ENCODE measurements at places on chromosomes 1 and 21.

DNA sequence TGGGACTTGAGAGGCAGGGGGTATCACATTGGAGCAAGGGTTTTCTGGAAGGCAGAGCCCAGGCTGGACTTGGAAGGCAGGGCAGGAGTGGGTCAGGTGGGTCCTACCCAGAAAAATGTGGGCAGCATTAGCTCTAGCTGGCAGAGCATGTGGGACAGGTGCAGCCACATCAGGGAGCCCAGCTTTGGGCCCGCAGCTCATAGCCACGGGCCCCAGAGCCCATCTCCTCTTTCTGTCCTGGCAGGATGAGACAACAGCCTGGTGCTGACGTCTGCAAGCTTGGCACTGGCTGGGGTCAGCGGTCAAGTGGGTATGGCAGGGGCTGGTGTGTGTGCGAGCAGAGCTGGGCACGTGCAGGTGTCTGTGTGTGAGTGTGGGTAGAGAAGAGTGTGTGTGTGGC, 154.7 kb downstream of the GRIK3 start:
- no peak for DNase-seq

- DNase-seq, result no peak
Observed at GRCh38 chr1:19122668-19123067, 87.4 kb downstream of the UBR4 start.

DNA sequence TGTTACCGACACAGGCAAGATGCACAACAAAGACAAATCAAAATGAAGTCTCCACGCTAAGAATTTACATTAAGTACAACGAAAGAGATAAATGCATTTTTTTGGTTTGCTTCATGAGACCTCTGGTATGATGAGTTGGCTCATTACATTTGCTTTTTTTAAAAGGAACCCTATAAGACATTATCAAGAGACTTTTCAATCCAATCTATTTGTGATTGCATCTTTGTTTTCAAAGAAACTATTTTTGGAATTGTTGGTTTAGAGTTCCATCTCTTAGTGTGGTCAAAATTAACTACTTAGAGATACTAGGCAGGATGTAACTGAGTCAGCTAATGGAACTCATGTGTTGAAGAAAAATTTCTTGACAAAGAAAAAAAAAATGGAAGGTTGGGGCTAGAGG, 200.1 kb downstream of the ZC3H11B start:
- no peak for DNase-seq

- DNase-seq, result no peak
Observed at GRCh38 chr1:70930062-70930461, 117.6 kb downstream of the PTGER3 start.

DNA sequence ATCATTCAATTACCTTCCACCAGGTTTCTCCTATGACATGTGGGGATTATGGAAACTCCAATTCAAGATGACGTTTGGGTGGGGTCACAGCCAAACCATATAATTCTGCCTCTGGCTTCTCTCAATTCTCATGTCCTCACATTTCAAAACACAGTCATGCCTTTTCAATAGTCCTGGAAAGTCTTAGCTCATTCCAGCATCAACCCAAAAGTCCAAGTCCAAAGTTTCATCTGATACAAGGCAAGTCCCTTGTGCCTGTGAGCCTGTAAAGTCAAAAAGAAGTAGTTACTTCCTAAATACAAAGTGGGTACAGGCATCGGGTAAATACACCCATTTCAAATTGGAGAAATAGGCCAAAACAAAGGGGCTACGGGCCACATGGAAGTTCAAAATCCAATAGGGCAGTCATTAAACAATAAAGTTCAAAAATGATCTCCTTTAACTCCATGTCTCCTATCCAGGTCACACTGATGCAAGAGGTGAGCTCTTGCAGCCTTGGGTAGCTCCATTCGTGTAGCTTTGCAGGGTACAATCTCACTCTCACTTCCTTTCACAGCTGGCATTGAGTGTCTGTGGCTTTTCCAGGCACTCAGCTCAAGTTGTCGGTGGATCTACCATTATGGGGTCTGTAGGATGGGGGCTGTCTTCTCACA, 112.9 kb downstream of the FCRL5 start:
- no peak for DNase-seq

DNA sequence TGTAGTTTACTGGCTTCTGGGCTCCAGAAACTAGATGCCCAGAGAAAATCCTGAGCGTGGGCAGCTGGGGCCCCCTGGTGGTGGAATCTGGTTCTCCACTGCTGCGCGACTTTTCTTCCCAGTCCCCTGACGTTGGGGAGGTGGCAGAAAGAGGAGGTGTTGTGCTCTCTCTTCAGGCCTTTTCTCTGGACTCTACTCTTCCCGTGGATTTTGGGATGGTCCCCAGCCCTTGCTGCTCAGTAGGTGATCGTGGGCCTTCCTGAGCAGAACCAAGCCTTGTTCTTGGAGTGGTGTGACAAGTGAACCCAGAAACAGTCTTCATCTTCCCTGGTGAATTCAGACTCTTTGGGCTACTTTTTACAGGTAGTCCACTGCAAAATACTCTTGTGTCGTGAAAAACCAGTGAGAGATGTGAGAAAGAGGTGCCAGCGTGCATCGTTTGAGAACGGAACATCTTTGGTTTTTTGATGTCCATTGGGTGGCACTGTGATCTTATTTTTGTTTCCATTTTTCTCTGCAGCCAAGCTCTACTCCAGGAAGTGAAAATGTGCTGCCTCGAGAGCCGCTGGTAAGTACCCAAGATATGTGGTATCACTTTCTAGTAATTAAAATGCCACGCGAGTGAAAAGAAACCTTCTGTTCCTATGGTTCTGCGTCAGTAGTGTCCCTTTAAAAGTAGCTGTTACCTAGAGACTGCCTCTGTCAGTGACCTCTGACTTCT, 20.2 kb downstream of the PEX14 start:
- peak; percentile 80 for DNase-seq

DNA sequence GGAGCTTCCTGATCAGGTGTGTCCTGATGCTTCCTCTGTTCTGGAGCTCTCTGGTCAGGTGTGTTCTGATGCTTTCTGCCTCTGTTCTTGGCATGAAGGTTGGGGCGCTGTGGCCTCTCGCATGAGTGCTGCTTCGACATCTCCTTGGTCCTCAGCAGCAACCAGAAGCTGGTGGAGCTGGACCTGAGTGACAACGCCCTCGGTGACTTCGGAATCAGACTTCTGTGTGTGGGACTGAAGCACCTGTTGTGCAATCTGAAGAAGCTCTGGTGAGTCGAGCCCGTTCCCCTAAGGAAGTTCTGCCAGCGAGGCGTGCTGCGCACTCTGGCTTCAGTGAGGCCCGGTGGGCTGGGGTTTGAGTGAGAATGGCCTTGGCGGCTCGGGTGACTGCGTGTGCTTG, 18.0 kb downstream of the NLRP3 start:
- no peak for DNase-seq

DNA sequence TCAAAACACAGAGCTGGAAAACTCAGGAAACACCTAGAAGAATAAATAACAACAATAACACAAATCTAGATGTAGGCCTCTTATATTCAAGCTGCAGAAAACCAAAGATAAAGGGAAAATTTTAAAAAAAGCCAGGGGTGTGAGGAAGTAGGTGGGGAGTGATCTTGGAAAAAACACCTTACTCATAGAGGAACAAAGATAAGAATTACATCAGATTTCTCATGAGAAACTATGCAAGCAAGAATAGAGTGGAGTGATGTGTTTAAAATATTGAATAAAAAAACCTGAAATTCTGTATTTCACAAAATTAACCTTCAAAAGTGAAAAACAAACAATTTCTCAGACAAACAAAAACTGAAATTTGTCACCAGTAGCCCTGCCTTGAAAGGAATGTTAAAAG, 265.5 kb upstream of the RGS18 start:
- DNase-seq, result no peak

DNA sequence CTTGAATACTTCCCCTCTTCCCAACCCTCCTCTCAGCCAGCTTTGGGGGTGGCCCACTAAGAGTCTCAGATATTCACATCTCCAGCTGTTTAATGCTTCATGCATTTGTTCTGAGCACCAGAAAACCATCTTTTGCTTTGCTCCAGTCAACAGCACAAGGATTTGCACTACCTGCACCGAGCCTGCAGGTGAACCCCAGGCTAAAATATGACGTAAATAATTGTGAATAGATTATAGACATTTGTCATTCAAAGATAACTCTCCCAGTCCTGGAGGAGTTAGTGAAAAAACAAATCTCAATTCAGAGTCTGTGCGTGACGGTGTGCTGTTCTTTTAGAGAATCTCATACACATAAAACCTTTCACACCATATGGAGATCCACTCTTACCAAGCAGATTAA, 7.4 kb downstream of the CD247 start:
- DNase-seq, result no peak

GRCh38 chr1:9052272-9053049, 17.0 kb downstream of the SLC2A5 start:
- no peak for DNase-seq

DNA sequence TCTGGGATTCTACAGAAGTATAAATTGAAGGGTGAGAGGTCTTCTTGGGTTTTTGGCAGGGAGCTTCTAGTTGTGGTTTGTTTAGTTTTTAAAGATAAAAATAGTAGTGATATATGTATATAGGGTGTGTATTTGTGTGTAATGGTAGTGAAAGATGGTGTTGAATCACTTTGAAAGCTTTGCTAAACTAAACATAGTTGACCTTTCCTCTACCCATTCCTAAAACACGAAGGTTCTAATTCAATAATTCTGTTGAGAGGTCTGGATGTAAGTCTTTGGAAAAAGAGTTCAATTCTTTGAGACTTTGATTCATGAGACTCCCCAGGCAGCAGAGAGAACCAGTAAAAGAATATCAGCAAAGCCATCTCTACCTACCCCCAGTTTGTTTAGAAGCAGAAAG, 247.9 kb upstream of the DUSP10 start:
- DNase-seq, result no peak

- no peak for DNase-seq
Observed at GRCh38 chr1:89087241-89087640, 22.2 kb upstream of the GBP1 start.

DNA sequence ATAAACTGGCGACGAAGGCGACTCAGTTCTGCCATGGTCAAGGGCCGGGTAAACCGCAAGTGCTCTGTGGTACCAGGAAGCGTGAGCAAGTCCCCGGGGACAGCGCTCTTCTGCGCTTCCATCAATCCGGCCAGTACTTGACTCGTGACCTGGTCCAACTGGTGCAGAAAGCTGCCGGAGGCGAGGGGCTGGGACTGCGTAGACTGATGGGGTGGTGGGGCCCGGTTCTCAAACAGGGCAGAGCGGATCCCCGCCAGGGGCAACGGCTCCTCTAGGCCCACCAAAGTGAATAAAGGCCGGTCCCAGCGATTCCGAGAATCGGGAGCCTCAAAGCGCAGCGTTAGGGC, 852 bp downstream of the KTI12 start:
- no peak for DNase-seq

GRCh38 chr1:211381481-211382181, 55.0 kb downstream of the TRAF5 start:
- no peak for DNase-seq

GRCh38 chr1:7388488-7389185, 382.5 kb upstream of the VAMP3 start:
- DNase-seq, result no peak

GRCh38 chr1:202233804-202234203, 40.2 kb downstream of the LGR6 start:
- no peak for DNase-seq
